ENCODE measurements at places on chromosomes 6 and 20. TPM values are rescaled to one million over a fixed set of nuclear protein-coding genes. Genes with fewer than 3 reads are reported as not detected.

PTCRA gene
- total RNA-seq: not detected

POM121L2 gene
- not detected for total RNA-seq

TAB2 gene
- 98.3 TPM for total RNA-seq

SLC22A3 gene
- total RNA-seq: not detected

PCK1 gene
- total RNA-seq: not detected

RIPPLY2 gene
- not detected for total RNA-seq

FIG4 gene
- 13.4 TPM for total RNA-seq

PAK5 gene
- not detected for total RNA-seq

BFSP1 gene
- total RNA-seq: not detected

HLA-DQB1 gene
- total RNA-seq: 38.9 TPM

PACSIN1 gene
- total RNA-seq: 0.57 TPM

SLC52A3 gene
- not detected for total RNA-seq

NELFE gene
- total RNA-seq: 59.1 TPM

SAPCD1 gene
- total RNA-seq: 11.1 TPM

LPA gene
- not detected for total RNA-seq

TSPO2 gene
- not detected for total RNA-seq

NANP gene
- 1.6 TPM for total RNA-seq

MUC21 gene
- total RNA-seq: not detected

CCN6 gene
- not detected for total RNA-seq

LRRC73 gene
- total RNA-seq: 0.56 TPM

C4A gene
- 7.2 TPM for total RNA-seq

GCLC gene
- total RNA-seq: 27.6 TPM

C20orf141 gene
- total RNA-seq: not detected

ADAM33 gene
- total RNA-seq: not detected

C20orf96 gene
- total RNA-seq: 4.7 TPM

POU3F2 gene
- not detected for total RNA-seq

KIAA1755 gene
- not detected for total RNA-seq

SPEF1 gene
- total RNA-seq: 0.29 TPM

TTLL9 gene
- total RNA-seq: not detected

TRIM10 gene
- total RNA-seq: 0.12 TPM

RPP40 gene
- total RNA-seq: 3.8 TPM

TRAPPC3L gene
- total RNA-seq: not detected

OR2H1 gene
- total RNA-seq: not detected

WFDC12 gene
- total RNA-seq: not detected

GTPBP2 gene
- total RNA-seq: 68.6 TPM

CTAGE9 gene
- not detected for total RNA-seq

RNF144B gene
- 8.8 TPM for total RNA-seq

GDAP1L1 gene
- total RNA-seq: not detected

PPP1R14C gene
- not detected for total RNA-seq

TSPYL4 gene
- total RNA-seq: 35.9 TPM

BIRC7 gene
- not detected for total RNA-seq

OR2J2 gene
- total RNA-seq: not detected

ENTPD6 gene
- 68.6 TPM for total RNA-seq

DOK5 gene
- not detected for total RNA-seq

LIME1 gene
- 96.8 TPM for total RNA-seq

GSTA2 gene
- not detected for total RNA-seq

ELOVL2 gene
- total RNA-seq: not detected
